Transverse colon (tissue), 4 donors: ENCODE measurements at places on chromosomes 2 and 18. TPM values are rescaled to one million over a fixed set of nuclear protein-coding genes. Genes with fewer than 3 reads are reported as not detected.

DNA sequence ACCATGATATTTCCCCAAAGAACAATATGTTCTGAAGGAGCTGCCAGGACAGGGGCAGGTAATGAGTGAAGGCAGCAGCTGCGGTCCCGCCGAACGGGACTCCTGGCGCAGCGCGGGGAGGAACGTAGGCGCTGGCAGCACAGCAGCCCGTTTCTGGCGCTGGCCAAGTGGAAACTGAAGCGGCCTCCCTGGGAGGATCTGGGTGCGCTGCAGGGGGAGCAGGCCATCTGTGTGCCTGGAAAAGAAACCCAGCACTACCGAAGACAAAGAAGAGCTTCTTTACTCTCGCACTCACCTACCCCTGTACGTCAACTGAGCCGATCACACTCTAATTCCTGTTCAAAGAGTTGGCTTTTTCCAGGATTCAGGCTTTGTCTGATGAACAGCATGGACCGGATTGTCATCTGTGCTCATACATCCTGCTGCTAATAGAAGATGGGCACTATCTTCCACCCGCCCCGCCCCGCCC is 11.8 kb downstream of the G6PC2 start:
- no peak overlapping the region for H3K27ac ChIP-seq
- peaks cover 9% of the 10 kb centered on the region for H3K27me3 ChIP-seq
- H3K4me3 ChIP-seq, result no peak overlapping the region
- H3K4me1 ChIP-seq, result no peaks in the 10 kb centered on the region
- DNase-seq, result no peak

The IL36A gene
- not detected for total RNA-seq

DNA sequence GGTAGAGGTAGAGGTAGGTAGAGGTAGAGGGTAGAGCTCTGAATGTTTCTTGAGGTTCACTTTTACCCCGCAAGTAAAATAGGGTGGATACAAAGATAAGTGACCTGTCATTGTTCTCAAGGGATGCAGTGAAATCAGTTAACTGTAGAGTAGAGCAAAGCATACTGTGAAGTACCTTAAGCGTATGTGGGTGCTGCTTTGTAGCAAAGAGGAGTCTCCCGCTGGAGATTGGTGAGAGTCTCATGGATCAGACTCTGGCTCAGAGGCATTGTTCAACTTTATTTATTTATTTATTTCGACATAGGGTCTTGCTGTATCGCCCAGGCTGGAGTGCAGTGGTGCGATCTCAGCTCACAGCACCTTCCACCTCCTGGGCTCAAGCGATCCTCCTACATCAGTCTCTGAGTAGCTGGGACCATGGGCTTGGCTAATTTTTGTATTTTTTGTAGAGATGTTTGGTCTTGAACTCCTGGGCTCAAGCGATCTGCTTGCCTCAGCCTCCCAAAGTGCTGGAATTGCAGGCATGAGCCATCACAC is 38.7 kb downstream of the MTA3 start:
- no peak overlapping the region for H3K27ac ChIP-seq
- H3K4me3 ChIP-seq, result no peak overlapping the region
- peaks cover 12% of the 10 kb centered on the region for H3K4me1 ChIP-seq
- DNase-seq, result no peak
- H3K36me3 ChIP-seq, result peaks cover 8% of the 10 kb centered on the region

- DNase-seq, result no peak
- no peaks in the 10 kb centered on the region for H3K36me3 ChIP-seq
- peak overlapping the region; percentile 69 for H3K27ac ChIP-seq
- H3K27me3 ChIP-seq, result no peaks in the 10 kb centered on the region
Observed at GRCh38 chr2:160920791-160921303, 239.4 kb upstream of the TANK start.

DNA sequence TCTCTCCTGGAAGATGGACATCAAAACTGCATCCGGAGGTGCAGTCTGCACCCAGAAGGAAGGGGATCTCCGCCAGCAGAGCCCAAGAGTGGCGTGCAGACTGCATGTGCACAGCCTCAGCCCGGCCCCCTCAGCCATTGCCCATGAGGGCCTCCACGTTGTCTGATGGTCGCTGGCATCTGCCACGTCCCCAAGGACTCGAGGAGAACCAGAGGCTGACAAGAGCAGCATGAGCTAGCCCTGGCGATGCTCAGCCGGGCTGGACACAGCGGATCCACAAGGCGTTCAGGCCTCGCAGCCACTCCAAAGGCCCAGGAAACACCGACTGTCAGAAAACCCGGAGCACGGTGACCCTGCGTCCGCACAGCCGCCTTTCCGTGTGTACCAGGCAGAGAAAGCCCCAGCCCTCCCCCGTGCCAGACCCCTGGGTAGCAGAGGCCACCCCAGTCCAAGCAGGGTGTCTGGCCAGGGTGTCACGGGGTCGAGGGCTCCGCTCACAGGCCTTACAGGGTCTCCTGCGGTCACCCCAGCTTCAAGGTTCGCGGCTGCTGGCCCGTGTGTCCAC is 48.3 kb downstream of the SLC66A2 start:
- H3K27ac ChIP-seq, result no peak overlapping the region
- H3K27me3 ChIP-seq, result no peaks in the 10 kb centered on the region
- H3K4me3 ChIP-seq, result no peak overlapping the region

- no peak overlapping the region for H3K27ac ChIP-seq
- no peaks in the 10 kb centered on the region for H3K4me1 ChIP-seq
- no peaks in the 10 kb centered on the region for H3K27me3 ChIP-seq
- DNase-seq, result no peak
- H3K36me3 ChIP-seq, result no peaks in the 10 kb centered on the region
Observed at GRCh38 chr2:16250466-16250865, 310.1 kb downstream of the MYCN start.
